ENCODE measurements at places on chromosomes 7 and 10.

GRCh38 chr10:125160856-125161706 lies 718 bp upstream of the CTBP2 start:
- DNase-seq = no peak

DNA sequence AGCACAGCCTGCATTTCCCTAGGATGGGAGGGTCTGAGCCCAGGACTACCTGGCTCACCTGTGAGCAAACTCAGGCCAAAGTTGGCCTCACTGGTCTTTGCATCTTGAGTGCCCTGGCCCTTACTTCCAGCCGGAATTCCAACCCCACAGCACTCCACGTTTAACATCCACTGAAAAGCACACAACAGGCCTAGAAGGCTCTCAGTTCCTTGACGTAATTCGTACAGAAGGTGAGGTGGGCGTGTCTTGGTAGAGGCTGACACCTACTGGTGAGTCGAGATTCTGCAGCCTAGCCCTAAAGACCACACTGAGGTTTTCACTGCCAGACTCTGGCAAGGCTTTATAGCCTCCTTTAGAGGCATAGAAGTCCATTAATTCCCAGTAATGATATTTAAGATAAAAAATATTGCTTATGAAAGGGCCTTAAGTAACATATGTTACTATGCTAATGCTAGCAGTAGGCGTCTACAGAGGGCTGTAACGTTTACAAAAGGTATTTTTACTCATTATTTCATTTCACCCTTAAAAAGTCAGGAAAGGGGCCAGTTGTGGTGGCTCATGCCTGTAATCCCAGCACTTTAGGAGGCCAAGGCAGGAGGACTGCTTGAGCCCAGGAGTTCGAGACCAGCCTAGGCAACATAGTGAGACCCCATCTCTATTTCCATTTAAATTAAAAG lies 95.8 kb downstream of the HIP1 start:
- peak; percentile 26 for DNase-seq

DNA sequence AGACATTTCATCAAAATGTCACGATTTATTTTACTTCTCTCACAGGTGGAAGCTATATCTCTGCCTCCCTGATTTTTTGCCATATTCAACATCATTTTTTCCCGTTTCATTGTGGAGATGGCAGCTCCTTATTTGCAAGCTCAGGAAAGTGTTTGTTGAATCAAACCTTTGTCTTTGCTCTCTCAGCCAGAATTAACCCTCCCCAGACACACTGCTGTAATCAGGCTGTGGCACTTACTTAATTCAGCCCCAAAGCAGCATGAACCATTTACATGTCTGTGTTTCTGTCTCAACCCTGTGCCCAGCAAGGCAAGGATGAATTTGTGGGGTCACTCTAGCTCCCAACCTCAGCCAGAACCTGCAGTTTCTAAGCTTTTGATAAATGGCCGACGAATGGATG lies 397.2 kb downstream of the TCERG1L start:
- DNase-seq = no peak

DNA sequence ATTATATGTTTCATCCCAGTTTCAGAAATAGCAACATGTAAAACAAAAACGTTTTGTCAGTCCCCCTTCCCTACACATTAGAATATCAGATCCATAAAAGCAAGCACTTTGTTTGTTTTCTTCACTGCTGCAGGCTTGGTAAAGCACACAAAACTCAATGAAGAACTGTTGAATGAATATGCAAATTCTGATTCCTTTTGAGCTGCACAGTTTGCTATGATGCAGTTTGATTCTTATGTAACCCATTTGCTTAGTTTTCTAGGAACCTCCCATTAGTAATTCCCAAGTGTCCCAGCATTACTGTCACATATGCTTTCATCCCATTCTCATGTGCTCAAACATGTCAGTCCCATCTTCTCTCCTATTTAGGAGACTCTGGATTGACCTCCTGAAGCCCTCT lies 26.1 kb upstream of the CHCHD3 start:
- no peak for DNase-seq

DNA sequence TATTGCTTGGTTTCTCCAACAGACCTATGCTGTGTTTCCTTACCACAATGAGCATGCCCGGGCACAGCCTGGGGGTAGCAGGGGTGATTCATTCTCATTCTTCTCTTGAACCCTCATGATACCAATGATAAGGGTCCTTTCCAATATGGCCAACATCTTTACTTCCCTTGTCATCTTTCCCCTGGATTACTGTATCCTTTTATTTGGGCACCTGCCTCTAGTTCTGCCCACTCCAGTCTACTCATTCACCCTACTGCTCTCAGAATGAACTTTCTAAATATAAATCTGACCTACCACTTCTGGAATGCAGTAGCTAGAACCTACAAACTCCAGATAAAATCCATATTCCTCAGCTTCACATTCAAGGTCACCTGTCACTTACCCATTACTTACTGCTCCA lies 26.4 kb upstream of the ITPRID1 start:
- no peak for DNase-seq

DNA sequence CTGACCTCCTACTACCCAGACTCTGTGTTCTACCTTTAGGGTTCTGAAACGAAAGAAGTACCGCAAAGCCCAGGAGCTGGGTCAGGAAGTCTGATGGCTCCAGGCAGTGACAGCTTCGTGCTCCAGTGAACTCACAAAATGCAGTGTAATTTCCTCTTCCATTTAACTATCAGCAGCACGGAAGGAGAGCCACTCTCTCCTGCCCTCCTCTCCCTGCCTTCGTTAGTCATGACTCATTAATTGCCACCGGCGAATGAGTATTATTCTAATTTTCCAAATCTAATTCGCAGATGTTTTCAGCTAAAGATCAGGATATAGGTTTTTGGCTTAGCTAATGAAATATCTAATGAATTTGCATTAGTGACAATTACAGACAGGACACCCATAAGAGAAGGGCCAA lies 1262.0 kb downstream of the TYW1 start:
- DNase-seq = no peak

DNA sequence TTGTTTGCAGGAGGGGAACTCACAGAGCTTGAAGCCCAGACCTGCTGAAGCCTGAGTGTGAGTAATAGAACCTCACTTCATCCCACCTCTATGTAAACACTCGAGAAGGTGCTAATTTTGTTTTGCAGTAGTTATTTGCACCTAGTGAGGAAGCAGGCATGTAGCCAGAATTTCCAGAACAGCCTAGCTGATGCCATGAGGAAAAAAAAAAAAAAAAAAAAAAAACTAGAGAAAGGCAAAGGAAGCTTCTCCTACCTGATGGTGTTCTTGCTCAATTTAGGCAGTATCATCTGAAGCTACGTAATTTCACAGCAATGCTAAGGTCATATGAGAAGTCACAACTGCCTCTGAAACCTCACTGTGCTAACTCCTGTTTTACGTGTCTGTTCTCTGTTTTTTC lies 13.6 kb upstream of the GPR37 start:
- no peak for DNase-seq

GRCh38 chr10:87818505-87819288 lies 671 bp upstream of the ATAD1 start:
- peak; percentile 21 for DNase-seq

- DNase-seq = no peak
These were observed 385.0 kb downstream of the NXPH1 start for GRCh38 chr7:8818406-8818805.

- no peak for DNase-seq
These were observed 66.1 kb upstream of the ZPBP start for GRCh38 chr7:50159154-50159553.

DNA sequence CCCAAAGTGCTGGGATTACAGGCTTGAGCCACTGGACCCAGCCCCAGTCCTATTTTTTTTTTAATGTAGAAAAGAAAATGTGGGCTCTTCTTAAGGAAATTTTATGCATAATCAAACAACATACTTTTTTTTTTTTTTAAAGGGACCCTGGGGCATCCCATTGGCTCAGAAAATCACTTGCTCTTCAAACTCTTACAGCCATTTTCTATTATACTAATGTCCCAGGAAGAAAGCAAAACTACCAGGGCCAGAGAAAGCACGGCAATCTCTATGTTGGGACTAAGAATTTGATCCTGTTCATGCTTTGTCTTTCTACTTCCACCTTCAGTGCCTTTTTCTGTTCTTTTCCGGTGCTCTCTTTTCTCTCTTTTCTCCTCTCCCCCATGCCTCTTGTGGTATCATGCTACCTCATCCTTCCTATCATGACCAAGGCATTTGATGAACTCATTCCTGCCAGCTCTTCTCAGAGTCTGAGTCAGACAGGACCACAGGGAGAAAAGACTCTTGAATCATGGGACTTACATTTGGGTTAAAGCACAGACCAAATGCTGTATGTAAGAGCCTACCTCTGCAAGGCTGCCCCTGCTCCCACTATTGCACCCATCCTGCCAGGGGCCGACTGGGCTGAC lies 76.4 kb upstream of the CCNY start:
- DNase-seq = no peak

DNA sequence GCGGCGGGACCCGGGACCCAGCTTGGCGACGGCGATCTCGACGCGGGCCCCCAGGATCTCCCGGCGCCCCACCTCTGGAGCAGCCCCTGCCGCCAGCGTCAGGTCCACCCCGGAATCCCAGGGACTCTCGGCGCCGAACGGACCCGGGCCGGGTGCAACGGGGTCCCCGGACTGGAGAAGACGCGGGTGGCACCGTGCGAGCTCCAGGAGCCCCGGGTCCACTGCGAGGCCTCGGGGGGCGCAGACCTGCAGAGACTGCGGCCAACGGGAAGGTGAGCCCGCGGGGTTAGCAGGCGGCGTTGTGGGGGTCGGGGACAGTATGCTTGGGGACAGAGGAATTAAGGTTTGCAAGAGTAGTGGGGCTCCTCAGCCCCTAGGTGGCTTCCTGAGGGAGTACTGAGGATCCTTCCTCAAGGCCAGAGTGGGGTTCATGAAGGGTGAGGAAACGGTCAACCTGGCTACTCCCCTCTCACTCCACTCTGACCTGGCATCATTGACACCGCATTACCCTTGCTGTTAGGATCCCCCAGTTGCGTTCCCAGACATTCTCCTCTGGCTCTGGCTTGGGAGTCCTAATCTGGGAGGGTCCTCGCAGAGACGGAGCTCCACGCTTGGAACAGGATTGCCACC lies 353 bp downstream of the EPHB6 start:
- DNase-seq = no peak

DNA sequence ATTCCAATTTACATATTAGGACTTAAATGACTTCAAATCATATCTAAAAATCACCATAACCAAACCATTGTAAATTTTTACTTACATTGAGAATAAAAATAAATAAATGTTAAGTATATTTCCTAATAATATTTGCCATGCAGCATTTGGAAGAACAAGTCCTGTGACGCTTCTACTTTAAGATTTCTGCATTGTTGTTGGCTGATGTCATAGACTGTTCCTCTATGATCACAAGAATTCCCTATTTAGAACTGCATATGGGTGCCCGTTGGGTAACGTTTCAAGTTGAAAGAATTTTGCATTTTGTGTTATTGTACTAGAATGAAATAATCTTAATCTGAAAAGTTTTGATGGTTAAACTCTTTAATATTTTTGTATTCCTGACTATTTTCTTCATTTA lies 5.1 kb upstream of the ITGB1 start:
- DNase-seq = no peak

GRCh38 chr10:126147866-126148587 lies 240.2 kb downstream of the ADAM12 start:
- no peak for DNase-seq

GRCh38 chr7:135756191-135756590 lies 7.6 kb upstream of the FAM180A start:
- DNase-seq = no peak

GRCh38 chr7:2663121-2663886 lies 24.7 kb upstream of the AMZ1 start:
- no peak for DNase-seq

DNA sequence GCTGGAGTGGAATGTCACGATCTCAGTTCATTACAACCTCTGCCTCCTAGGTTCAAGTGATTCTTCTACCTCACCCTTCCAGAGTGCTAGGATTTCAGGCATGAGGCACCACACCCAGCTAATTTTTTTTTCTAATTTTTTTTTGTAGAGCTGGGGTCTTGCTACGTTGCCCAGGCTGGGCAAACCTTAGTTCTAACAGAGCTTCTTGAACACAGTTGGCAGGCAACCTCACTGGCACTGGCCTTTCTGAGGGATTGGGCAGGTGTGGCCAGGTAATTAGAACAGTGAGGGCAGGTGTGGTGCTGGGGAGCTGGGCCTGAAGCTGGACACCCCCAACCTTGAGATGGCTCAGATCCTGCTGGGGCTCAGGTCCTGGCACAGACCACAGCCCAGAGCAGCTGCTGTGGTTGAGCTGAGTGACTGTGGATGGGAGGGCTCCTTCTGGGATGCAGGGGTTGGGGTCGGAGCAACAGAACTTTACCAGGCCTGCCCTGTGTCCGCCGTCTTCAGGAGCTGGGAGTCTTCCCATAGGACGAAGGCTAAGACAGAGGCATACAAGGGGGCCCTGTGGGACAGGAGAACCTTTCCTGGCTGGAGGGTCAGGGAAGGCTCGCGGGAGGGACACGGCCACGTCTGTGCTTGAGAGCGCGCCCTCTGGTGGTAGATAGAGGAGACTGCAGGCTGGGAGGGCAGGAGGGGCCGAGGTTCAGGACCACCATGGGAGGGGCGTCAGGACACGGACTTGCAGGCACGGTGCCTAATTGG lies 48.2 kb downstream of the COL26A1 start:
- no peak for DNase-seq

GRCh38 chr10:120457431-120458172 lies 575 bp downstream of the PLPP4 start:
- no peak for DNase-seq

GRCh38 chr10:101073631-101074030 lies 11.8 kb downstream of the KAZALD1 start:
- DNase-seq = no peak

- DNase-seq = no peak
These were observed 673.9 kb upstream of the GALNT17 start for GRCh38 chr7:70457883-70458680.

DNA sequence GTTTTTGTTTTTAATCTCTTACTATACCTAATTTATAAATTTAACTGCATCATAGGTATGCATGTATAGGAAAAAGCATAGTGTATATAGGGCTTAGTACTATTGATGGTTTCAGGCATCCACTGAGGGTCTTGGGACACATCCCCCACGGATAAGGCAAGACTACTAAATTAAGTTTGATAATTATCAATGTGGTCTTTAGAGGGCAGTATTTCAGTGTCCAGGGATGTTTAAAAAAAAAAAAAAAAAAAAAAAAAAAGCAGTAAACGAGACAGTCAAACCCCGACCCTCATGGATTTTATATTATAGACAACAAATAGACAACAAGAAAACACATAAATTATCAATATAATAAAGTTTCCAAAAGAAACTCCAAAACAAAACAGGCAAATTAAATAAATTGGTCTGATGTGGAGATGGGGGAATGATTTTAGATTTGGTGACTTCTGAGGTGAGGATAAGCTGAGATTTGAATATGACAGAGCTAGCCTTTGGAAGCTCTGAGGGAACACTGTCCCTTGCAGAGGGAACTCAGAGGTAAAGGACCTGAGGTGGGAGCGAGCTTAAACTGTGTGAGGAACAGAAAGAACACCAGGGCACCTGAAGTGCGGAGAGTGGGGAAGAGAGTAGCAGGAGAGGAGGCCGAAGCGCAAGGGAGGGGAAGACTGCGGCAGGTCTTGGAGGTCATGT lies 14.8 kb downstream of the ACSM6 start:
- no peak for DNase-seq

Data from stimulated activated CD8-positive, alpha-beta memory T cell treated with anti-CD3 and anti-CD28 coated beads, Interleukin-15, amount 100 ng/mL, for 24 hours (primary cell).